Activated CD4-positive, alpha-beta T cell treated with anti-CD3 and anti-CD28 coated beads for 48 hours (primary cell): ENCODE measurements at places on chromosomes 3 and 15.
A peak's percentile ranks its signal among the peaks of the same experiment; 100 is the strongest.

- no peak for DNase-seq
Measured at GRCh38 chr3:177306252-177306651, 109.0 kb upstream of the TBL1XR1 start.

DNA sequence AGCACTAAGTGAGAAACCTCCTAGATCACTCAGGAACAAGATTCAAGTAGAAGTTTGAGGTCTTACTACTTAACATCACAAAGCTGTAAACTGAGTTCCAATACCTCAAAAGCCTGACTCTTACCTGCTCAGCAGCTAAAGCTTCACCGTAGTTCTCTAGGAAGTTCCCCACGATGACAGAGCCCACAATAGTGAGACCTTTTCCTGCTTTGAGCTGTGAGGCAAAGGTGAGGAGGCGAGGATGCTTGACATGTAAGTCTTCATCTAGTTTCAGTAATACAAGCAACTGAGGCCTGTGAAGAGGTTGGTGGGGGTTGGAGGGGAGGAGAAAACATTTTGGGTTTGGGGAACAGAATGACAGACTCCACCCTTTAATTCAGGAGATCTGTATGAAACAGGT, 15.7 kb downstream of the EMC4 start:
- DNase-seq = peak; percentile 22

DNA sequence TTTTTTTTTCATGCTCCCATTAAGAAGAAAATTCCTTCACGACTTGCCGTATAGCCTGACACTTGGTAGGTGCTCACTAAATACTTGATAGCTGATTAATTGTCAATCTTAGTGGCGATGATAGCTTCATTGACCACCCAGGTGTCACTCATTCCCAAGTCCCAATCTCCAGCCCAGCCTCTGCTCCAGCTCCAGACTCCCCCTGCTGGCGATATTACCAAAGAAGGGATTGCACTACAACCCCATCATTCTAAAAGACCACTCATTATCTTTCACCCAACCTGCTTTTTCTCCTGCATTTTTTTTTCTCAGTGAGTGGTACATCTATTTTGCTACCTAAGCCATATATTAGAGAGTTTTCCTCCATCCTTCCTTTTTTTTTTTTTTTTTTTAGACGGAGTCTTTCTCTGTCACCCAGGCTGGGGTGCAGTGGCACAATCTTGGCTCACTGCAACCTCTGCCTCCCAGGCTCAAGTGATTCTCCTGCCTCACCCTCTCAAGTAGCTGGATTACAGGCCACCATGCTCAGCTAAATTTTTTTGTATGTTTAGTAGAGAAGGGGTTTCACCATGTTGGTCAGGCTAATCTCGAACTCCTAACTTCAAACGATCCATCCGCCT, 19.5 kb upstream of the COMMD2 start:
- peak; percentile 55 for DNase-seq

DNA sequence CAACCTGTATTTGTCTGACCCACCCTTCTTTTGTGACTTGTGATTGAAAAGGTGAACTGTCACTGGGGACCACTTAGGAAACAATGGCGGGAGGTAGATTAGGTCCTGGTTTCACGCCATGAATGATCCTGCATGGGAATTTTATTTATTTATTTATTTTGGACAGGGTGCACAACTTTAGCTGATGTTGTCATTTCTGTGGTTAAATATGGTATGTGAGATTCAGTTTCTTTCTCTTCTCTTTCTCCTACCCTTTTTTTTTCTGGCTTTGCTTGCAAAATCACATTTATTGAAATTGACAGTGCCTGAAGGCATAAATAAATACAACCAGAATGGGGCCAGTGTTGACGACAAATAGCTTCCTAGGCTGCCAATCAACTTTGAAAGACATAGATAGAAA, 18.0 kb upstream of the HTR3E start:
- DNase-seq = no peak

- no peak for DNase-seq
Measured at GRCh38 chr3:111681661-111682426, 86.7 kb upstream of the ZBED2 start.

GRCh38 chr3:73561494-73561893, 63.2 kb downstream of the PDZRN3 start:
- DNase-seq = no peak

GRCh38 chr3:23219552-23219951, 16.4 kb downstream of the UBE2E2 start:
- DNase-seq = no peak

GRCh38 chr3:190546881-190547510, 33.1 kb downstream of the IL1RAP start:
- DNase-seq = no peak

DNA sequence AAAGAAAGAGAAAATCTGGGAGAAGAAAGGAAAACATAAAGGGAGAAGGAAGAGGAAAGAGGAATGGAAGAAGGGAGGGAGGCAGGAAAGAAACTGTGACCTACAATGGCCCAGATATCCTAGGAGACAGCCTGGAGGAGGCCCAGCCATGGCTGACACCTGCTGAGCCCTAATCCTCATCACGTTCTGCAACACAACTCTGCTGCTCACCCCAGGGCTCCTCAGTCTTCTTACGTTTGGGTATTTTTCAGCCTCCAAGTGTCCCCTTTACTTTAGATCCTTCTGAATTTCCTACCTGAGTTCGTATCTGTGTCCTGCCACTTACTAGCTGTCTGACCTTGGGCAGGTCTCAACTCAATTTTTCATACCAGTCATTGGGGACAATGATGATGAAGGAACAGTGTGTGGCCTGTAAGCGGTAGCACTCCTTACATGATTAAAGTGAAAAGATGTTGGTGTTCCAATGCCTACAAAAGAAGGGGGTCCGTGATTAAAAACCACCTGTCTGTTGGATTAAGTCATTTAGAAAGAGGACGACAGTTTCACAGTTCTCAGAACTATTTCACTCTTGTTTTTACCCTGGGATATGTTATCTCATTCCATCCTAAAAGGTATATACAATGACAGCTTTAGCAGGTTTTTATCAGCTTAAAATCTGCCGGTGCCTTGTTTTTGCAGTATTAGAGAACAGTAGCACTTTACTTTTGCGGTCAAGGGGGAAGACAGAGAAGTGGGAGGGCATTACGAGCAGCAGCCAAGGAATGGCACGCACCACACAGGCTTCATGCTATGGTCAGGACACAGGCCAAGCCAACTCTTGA, 47.4 kb downstream of the CCR4 start:
- no peak for DNase-seq

DNA sequence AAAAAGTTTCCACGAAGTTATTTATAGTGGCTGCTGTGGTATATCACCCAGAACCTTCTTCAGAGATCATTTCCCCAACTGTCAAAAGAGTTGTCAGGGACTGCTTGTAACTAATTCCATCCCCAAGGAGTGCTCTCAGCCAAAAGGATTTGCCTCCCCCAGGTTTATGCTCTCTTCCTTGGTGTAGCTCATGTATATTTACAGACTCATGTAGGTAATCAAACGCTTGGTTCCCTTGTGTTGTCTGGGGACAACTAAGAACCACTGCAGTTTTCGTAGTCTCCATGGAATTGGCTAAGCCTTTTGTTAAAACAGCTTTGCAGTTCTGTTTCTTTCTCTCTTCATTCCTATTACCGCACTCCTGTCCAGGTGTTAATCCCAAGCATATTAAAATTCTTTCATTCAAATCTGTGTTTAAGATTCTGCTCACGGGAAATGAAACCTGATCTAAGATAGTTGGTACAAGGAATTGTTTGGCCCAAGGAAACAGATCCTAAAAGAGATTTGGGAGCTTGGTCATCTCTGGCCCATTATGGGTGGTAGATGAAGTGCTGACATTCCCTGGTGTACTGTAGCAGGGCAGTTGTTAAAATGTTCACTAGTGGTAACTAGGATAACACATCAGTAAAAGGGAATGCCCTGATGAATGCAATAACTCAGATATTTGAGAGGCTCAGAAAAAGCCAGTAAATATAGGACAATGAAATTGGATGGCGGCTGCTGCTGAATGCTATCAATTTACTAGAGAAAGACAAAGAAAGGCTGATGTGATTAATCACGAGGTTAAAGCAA, 361.3 kb upstream of the GBE1 start:
- no peak for DNase-seq

GRCh38 chr15:35379972-35380371, 166.0 kb downstream of the DPH6 start:
- no peak for DNase-seq

DNA sequence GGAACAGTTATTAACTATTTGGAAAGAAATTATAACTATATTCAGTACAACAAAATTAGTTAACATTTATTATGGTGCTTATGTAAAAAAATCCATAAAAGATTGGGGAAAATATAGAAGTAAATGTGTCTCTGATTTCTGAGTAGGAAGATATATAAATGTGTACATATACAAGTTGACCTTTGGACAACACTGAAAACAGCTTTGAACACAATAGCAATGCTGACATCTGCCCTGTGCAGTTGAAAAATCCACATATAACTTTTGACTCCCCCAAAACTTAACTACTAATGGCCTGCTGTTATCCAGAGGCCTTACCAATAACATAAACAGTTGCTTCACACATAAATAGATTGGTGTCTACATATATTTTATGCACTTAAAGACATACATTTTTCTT, 12.3 kb downstream of the TIMMDC1 start:
- no peak for DNase-seq

GRCh38 chr3:141313093-141313683, 55.1 kb upstream of the ZBTB38 start:
- DNase-seq = no peak

GRCh38 chr3:11078826-11079515, 75.3 kb upstream of the HRH1 start:
- no peak for DNase-seq

DNA sequence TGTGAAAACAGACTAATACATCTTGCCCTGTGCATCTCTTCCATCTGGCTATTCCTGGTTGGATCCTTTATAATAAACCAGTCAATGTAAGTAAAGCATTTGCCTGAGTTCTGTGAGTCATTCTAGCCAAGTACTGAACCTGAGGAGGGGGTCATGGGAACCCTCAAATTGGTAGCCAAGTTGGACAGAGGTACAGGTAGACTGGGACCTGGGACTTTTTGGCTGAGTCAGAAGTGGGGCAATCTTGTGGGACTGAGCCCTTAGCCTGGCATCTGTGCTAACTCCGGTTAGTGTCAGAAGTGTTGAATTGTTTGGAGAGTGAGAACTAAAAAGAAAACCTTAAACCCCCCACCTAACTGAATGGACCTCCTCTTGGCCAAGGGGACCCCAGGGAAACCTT, 21.0 kb upstream of the LIMD1 start:
- DNase-seq = no peak

DNA sequence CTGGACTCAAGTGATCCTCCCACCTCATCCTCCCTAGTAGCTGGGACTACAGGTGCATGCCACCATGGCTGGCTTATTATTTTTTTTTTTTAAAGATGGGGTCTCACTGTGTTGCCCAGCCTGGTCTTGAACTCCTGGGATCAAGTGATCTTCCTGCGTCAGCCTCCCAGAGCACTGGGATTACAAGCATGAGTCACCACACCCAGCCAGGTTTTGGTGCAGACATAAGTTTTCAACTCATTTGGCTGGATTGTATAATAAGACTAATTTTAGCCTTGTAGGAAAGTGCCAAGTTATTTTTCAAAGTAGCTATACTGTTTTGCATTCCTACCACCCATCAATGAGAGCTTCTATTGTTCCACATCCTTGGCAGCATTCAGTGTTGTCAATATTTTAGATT, 32.1 kb downstream of the BUB1B start:
- no peak for DNase-seq
